Activated naive CD8-positive, alpha-beta T cell treated with anti-CD3 and anti-CD28 coated beads, Interleukin-2, amount 50 U/mL, for 16 hours (primary cell): ENCODE measurements at places on chromosomes 7 and 10.

DNA sequence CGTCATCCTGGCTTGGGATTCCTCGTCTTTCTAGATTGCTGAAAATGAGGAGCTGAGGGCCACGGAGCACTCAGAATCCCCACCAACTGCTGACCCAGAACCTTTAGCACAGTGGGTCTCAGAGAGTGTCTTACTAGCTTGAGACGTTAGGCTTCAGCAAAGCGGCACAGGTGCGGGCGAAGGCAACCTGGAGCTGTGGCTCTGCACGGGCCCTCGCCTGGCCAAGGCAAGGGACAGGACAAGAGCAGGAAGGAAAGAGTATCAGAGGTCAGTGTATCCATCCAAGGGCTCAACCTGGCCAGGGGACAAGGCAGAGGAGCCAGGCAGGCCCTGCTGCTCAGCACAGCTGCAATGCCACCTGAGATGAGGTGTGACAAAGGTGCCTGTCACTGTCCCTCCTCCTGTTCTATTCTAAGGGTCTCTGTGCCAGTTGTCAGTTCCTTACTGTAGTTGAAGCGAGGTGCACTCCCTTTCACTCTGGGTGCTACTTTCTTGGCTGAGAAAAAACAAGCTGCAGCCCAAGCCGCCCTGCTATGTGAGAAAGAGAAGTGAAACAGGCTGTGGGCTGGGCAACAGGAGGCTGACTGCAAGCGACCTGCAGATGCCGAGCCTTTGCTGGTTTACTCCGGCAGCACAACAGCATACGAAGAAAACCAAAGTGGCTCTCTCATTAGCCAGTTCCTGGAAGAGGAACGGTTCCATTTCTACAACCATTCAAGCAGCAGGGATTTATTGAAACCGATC, 33.3 kb upstream of the KDM7A start:
- no peak for DNase-seq

GRCh38 chr10:8138471-8138870, 84.0 kb downstream of the GATA3 start:
- DNase-seq: no peak

DNA sequence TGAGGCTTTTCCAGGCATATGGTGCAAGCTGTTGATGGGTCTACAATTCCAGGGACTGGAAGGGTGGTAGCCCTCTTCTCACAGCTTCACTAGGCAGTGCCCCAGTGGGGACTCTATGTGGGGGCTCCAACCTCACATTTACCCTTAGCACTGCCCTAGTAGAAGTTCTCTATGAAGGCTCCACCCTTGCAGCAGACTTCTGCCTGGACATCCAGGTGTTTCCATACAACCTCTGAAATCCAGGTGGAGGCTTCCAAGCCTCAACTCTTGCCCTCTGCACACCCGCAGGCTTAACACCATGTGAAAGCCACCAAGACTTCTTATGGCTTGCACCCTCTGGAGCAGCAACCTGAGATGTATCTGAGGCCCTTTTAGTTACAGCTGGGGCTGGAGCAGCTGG, 87.8 kb downstream of the ZNF777 start:
- no peak for DNase-seq

- no peak for DNase-seq
Observed at GRCh38 chr7:7421826-7422225, 113.8 kb downstream of the COL28A1 start.

- no peak for DNase-seq
Observed at GRCh38 chr7:19369182-19369581, 224.0 kb upstream of the FERD3L start.

DNA sequence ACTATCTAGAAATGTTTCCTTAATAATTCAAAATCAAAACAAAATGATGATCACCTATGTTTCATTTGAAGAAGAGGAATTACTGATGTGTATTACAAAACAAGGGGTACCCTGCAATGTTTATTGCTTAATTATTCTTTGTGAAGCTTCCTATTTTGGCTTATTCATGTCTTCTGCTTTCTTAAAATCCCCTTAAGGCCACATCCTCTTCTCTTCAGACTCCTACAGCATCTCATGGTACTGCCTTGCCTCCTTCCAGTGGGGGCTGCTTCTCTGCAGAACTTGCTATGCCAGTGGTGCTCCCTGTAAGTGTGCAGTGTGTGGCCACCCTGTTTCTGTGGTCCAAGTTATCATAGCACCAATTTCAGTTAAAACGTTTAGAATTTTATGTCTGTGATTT, 35.0 kb downstream of the CCDC146 start:
- DNase-seq: no peak

DNA sequence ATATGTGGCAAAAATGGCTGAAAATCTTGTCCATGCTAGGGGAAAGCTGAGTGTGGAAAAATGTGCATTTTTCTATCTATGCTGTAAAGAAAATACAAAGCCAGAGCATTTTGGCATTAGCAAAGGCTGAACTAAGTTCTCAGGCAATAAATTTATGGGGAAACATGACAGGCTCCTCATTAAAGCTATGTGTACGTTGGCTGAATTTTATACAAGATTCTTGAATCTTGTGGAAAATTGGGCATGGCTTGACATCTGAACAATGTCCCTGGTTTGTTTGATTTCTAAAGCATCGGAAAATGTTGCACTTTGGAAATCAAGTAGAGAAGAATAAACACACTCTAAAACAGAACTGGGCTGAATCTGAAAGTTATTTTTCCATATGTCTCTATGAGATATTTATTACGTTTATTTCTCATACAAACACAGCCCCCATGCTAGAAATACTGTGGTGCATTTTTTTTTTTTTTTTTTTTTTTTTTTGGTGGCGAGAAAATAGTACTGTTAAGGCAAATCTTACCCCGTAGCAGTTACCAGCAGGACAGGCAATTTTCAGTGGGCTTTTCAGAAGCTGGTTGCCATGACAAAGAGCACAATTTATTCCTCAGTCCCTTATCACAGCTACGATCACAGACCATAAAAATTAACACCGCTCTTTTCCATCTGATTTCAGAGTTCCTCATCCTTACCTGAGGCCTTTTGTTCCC, 16.9 kb downstream of the CPA1 start:
- no peak for DNase-seq

DNA sequence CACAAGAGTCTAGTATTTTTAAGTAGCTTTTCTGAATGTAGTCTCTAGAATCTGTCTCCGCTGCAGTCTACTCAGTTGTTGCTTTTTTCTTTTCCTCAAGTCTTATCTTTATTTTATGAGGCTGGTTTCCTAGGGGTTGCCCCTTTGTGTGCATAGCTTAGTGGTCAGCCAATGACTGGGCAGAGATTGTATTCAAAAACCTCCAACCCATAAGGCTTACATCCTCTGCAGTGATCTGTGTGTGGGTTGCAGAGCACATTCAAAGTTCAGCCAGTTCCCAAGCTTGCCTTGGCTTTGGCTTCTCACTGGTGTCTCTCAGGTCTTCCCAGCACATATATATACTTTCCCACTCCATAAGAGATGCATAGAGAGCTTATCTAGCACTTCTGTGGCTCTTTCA, 160.0 kb upstream of the TCF7L2 start:
- DNase-seq: no peak

DNA sequence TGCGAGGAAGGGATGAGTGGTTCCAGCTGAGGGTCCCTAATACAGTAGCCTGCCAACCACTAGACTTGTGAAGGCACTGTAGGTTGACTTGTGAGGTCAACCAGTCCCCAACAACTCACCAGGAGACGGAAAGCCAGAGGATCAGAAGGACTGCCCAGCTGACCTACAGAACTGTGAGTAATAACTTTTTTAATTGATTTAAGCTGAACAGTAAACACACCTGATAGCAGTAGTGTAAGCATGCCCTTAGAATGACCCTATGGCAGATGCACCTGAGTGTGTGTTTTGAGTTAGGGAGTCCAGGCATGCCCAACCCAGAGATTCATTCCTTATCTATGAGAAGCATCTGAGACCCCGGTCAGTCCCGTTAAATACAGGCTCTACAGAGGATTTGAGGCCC, 14.1 kb downstream of the PRLHR start:
- DNase-seq: no peak

DNA sequence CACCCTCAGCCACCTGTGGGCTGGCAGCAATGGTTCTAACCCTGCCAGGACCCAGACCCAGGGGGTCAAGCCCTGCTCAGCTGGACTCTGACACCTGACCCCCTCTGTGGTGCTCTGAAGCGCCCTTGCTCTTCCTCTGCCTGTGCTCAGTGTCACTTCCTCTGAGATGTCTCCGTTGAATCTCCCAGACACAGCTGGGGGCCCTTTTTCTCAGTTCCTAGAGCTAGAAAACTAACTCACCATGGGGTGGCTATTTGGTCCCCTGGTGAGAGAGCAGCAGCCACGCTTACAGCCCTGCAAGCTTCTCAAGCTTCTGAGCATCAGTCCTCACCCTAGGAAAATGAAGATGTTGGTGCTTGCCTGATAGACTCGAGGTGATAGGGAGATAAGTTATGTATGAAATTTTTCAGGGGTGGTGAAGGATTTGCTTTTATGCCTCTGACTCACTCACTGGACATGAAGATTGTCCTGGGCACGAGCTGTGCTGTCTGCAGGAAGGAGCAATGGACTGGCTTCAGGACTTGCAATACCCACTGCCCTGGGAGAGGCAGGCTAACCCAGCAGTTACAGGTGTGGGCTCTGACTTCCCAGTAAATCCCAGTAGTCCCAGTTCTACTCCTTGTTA, 29.6 kb downstream of the COL13A1 start:
- no peak for DNase-seq

GRCh38 chr7:97094284-97094930, 23.1 kb upstream of the SDHAF3 start:
- DNase-seq: no peak

- no peak for DNase-seq
Observed at GRCh38 chr7:100585511-100586265, at the start of gene LRCH4. Gene LRCH4, minus strand, starts transcription at chr7:100586129. Its CDS starts 29 bp downstream, at chr7:100586100.

GRCh38 chr7:65004575-65004974, 1.9 kb downstream of the ERV3-1 start:
- no peak for DNase-seq

- DNase-seq: no peak
Observed at GRCh38 chr10:21399392-21400035, 126.0 kb downstream of the SKIDA1 start.
